Effector CD4-positive, alpha-beta T cell (primary cell): ENCODE measurements at places on chromosomes 5 and 9.

- DNase-seq: no peak
These were observed 24.2 kb downstream of the TNIP1 start for GRCh38 chr5:151056379-151057325.

GRCh38 chr5:150085950-150086715, at the start of gene CSF1R:
Gene CSF1R, minus strand, starts transcription at chr5:150086554. Its CDS starts 127 bp downstream, at chr5:150086427.
- DNase-seq: no peak

GRCh38 chr9:129322641-129323375, 144.7 kb upstream of the IER5L start:
- DNase-seq: no peak

GRCh38 chr5:83149671-83150070, 72.3 kb downstream of the XRCC4 start:
- no peak for DNase-seq

GRCh38 chr5:132069561-132069960, 4.0 kb upstream of the CSF2 start:
- no peak for DNase-seq
